ACHN (cell line): ENCODE measurements at places on chromosomes 4 and X.

DNA sequence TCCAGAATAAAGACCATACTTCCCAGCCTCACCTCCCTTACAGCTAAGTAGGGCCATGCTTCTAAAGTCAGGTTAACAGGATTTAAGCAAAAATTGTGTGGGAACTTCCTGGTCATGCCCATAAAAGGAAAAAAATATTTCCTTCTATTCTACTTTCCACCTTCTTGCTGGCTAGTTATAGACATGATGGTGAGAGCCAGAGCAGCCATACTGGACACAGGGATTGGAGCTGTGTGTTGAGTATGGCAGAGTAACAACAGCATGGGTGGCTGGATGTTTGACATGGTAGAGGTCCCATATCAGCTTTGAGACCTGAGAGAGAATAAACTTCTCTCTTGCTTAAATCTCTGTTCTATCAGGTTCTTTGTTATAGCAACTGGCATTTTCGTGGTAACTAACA is 15.1 kb upstream of the CBR4 start:
- no peak for DNase-seq

GRCh38 chr4:80360084-80360483 is 24.6 kb downstream of the CFAP299 start:
- no peak for DNase-seq

GRCh38 chr4:128394778-128395177 is 107.2 kb upstream of the PGRMC2 start:
- no peak for DNase-seq

- DNase-seq: no peak
Observed at GRCh38 chr4:26557164-26557563, 26.7 kb upstream of the TBC1D19 start.

DNA sequence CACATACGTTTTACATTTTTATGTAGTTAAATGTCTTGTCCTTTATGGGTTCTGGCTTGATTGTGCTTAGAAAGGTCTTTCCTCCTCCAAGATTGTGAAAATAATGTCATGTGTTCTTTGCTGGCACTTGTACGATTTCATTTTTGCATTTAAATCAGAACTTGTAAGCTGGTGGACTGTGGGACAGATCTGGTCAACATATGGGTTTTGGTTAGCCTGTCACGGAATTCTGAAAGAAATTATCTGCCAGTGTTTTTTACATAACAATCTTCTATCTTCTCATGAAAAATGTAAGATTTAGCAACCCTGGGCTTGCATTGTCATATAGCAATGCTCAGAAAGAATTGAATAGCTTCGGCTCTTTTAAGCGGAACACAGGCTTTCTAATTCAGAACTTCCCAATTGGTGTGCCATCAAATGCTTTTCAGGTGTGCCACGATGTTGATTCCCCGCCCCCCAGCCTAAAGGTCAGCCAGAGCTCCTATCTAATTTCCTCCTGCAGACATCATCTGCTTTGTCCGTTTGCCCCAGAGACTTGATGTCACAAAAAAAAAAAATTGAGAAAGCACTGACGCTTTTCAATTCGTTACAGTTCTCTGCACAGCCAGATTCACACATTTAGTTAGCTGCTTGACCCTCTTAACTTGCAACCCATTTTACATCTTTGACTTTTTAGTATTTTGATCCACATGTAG is 16.2 kb downstream of the AFF1 start:
- no peak for DNase-seq

GRCh38 chrX:77427611-77428010 is 19.6 kb upstream of the FGF16 start:
- no peak for DNase-seq

DNA sequence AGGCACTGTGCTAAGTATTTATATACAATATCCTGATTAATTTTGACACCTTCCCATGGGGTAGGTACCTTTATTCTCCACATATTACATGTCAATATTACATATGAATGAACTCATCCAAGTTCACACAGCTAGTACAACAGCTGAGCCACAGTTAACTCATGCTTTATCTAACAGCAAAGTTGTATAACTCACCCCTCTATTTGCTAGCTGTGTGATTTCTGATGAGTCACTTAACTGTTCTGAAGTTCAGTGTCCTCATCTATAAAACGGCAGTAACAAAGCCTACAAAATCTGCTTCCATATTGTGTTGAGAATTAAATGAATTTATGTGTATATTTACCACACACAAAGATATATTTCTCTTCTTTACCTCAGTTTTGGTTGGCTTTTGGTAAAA is 48.2 kb upstream of the KDR start:
- DNase-seq: no peak

- peak; percentile 16 for DNase-seq
Observed at GRCh38 chrX:151982222-151982621, 7.7 kb upstream of the GABRE start.

- no peak for DNase-seq
Observed at GRCh38 chr4:8258552-8259212, 10.9 kb upstream of the HTRA3 start.

- no peak for DNase-seq
Observed at GRCh38 chr4:2875556-2875955, 31.9 kb downstream of the ADD1 start.

- peak; percentile 80 for DNase-seq
Observed at GRCh38 chr4:75555294-75556164, at the start of gene ODAPH. ODAPH (plus strand) TSS chr4:75556066; CDS start chr4:75556083, 17 bp downstream.

DNA sequence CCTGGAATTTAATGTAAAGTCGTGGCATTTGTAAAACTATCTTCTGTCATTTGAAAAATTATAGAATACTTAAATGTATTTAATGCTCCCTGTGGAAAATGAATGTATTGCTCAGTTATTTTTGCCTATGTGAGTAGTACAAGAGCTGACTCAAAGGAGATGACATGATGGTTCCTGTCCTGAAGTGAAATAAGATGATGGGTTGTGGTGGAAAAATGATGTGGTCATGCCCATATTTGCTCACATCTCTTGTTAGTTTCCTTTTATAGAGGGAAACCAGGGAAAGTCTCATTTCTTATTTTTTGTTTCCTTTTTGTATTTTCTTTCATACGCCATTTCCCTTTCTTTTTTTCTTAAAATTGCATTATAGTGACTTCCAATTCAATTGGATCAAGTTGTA is 23.7 kb downstream of the PLS3 start:
- no peak for DNase-seq

DNA sequence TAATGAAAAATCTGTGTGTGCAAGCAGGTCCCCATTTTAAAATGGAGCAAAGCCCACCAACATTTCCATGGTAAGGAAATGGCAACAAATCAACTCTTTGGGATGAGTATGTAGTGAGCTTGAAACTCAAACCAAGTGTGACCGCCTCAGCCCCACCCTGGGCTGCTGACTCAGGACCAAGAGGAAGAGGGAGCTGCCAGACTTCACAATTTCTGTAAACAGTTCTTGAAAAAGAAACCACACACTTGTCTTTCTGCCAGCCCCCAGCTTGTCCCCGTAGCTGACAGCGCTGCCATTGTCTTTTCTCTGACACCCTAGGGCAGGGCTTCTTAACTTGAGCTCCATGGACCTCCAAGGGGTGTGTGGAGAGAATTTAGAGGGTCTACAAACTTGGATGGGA is 10.3 kb downstream of the RTL5 start:
- DNase-seq: peak; percentile 37

- no peak for DNase-seq
Observed at GRCh38 chrX:118066867-118067515, 49.6 kb downstream of the KLHL13 start.

DNA sequence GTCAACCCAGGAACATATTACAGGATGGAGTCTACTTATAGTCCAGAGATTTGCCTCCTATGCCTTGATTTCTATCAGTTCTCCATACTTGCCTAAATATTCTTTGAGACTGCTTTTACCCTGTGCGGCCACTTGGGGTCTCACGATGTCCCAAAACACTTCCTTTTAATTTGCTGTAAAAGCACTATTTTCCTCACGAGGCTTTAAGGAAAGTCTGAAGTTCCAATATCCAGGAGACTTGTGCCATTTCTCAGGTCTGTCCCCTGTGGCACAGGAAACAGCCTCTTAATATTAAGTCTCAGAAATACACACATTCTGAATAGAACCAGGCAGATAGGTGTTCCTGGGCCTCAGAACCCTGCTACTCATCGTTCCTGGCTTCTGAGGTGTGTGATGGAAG is 142.9 kb downstream of the TMEM164 start:
- peak; percentile 24 for DNase-seq

GRCh38 chr4:139219450-139220055 is 42.5 kb upstream of the ELF2 start:
- DNase-seq: no peak

DNA sequence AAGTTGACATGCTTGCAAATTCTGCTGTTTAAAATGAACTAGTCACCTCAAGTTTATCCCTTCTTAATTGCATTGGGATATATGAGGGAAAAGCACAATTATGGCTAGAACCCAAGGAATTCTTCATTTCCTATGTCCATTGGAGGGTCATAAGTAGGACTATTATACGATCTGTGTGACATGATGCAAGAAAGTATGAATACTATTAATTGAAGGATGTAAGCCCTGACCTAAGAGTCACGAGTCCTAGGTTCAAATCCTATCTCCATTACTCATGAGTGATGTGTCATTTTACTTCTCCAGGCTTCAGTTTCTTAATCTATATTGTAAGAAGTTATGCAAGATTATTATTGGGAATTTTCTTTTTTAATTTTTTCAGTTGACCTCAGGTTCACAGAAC is 542.9 kb upstream of the GRIA3 start:
- no peak for DNase-seq

GRCh38 chrX:47500554-47500953 is 17.5 kb upstream of the ZNF41 start:
- DNase-seq: no peak

DNA sequence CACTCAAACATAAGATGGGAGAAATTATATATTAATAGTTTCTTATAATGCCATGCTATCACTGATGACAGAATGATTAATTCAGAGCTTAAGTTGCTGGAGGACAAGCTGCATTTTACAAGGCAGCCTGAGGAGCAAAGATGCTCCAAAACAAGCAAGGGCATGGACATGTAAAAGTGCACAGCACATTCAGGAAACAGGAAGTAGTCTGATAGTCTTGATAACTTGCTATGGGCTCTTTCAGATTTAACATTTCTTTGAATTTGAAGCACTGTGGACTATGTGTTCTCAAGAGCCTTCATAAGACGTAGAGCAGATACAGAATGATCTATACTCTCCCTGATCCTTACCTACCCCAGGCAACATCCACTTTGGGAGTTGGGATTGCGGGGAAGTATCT is 50.0 kb downstream of the AMMECR1 start:
- DNase-seq: no peak

GRCh38 chr4:13860126-13860525 is 232.6 kb upstream of the BOD1L1 start:
- DNase-seq: no peak

GRCh38 chrX:132218100-132218812 is 991 bp downstream of the RAP2C start:
- DNase-seq: peak; percentile 74

DNA sequence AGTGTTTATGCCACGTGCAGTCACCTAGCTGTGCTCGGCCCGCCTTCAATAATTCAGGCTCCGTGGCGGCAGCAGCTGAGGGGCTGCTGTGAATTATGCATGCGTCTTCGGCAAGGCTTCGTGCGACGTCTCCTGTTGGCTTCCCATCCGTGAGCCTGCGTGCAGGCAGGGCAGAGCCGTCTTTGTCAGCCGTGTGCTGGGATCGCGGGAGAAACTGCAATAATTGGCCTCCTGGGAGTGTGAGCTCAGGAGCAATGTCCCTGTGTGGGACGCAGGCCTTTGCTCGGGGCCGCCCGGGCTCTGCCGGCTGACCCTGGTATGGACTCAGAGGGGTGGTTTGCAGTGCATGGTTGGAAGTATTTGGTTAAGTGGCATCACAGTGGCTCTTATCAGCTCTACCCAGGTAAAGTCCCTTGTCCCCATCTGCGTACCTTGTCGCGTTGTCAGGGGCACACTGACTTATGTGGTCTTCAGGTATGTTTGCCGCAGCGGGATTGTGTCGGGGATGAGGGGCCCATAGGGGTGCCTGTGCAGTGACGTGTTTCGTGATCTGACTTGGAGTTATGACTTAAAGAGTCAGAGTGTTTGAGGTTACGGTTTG is 34.5 kb upstream of the HGFAC start:
- DNase-seq: no peak

- DNase-seq: no peak
Observed at GRCh38 chrX:107470198-107470597, 20.7 kb downstream of the FRMPD3 start.

DNA sequence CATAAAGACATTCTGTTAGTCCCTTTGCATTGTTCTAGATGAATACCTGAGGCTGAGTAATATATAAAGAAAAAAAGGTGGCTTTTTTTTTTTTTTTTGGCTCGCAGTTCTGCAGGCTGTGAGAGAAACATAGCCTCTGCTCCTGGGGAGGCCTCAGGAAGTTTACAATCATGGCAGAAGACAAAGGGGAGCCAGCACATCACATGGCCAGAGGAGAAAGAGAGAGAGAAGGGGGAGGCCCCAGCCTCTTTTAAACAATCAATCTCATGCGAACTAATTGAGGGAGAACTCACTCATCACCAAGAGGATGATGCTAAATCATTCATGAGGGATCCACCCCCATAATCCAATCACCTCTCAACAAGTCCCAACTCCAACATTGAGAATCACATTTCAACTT is 364.0 kb upstream of the EPHA5 start:
- DNase-seq: no peak

DNA sequence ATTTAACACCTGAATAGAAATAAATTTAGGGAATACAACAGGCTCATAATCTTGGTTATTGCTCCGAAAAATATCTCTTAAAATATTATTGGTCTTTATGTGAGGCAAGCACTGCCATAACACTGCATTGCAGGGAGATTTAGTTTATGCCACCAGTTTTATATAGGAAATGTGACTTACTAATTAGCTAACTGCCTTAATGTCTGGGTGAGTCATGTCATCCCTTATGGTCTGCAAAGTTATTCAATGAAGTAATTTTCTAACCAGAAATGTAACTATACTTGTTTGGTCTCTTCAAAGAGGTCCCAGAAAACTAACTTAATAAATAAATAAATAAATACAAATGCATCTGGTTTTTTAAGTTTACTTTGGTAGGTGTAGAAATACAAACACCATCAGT is 597.2 kb downstream of the GALNTL6 start:
- no peak for DNase-seq

DNA sequence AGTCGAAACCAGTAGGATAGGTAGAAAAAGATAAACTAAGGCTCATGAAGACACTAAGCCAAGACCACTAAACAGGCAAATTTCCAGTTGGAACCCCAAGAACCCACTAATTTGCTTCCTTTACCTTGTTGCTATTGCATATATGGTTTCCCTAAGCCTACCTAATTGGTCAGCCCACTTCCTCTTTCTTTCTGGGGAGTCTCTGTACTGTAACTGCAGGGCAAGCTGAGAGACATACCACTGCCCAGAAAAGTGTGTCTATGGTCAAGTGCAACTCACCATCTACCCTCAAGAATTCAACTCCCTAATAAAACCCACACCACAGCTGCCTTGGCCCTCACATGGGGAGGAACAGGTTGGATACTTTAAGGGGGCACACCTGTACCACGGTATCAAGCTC is 28.6 kb downstream of the IDS start:
- DNase-seq: no peak

DNA sequence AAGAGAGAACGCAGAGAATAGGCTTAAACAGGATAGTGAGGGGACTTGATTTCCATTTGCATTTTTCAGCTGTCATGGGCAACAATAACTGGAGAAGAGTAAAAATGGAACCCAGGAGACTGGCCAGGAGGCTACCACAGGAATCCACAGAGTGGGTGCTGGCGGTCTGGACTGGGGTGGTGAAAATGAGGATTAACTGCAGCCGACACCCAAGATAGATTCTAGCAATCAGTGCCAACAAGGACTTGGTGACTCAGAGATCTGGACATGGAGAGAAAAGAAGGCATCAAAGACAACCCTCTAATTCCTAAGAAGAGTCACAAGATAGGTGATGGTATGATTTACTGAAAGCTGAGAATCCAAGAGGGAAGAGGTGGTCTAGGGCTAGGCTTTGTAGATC is 102.8 kb downstream of the ATP8A1 start:
- no peak for DNase-seq
